ENCODE measurements at places on chromosomes 13 and 19.
A peak's percentile ranks its signal among the peaks of the same experiment; 100 is the strongest.

DNA sequence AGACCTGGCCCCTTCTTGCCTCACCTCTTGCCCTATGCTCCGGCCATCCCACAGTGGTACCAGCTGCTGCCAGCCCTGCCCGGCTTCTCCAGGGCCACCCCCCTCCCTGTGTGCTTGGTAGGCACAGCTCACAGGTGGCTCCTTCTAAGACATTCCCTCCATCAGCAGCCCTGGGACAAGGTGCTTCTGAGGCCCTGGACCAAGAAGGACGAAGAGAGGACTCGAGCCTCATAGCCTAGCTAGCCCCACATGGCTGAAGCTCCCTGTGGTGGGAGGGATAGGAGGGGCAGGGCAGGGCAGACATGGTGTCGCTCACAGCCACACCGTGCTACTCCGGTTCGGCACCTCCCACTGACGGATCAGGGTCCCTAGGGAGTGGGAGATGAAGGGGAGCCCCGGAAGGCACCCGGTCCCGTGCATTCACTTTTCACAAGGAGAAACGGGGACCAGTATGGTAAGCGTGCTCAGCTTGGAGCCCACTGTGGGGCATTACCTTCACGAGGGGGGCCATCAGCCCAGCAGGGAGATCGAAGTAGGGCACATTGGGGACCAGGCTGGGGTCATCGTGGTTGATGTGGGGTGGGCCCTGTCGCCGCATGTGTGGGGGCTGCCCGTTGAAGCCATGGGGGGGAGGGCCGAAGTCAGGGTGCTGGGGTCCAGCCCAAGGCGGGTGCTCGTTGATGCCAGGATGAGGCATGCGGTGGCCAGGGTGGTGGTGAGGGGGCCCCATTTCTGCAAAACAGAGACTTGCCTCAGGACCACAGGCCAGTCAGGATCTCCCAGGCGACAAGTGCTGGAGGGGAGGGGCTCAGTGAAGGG lies 19.5 kb downstream of the CHERP start:
- H3K4me1 ChIP-seq, result peaks cover 2% of the 10 kb centered on the region
- H3K4me3 ChIP-seq, result no peak overlapping the region
- no peaks in the 10 kb centered on the region for H3K27me3 ChIP-seq

DNA sequence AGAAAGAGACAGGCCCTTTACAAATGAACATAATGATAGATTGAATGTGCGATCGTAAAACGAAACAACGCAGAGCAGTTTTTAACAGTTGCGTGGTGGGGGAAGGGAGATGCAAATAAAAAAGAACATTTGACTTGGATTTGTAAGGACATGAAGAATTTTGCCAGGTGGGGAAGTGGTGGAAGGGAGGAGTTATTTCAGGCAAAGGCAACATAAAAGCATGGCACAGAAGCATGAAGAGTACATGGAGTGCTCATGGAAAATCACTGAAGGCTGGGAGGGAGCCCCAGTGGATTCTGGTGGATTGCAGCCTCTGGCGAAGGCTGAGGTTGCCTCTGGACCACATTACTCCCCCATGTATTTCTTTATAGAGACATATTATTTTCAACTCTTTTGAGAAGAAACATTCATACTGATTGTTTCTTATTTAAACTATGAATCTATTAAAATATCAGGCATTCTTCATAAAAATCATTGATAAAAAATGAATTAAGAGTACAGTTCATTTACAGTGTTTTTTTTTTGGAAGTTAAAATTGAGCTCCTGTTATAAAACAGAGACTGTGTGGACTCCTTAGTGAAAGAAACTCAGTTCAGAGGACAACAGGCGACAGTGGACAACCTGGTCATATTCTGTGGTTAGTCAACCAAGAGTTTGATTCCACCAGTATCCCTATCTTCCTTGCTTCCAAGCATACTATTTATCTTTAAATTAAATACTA lies 57.5 kb downstream of the STARD13 start:
- no peaks in the 10 kb centered on the region for H3K27me3 ChIP-seq
- peaks cover 2% of the 10 kb centered on the region for H3K36me3 ChIP-seq
- no peak for DNase-seq
- peaks cover 2% of the 10 kb centered on the region for H3K4me1 ChIP-seq
- H3K27ac ChIP-seq, result no peak overlapping the region

GRCh38 chr13:75324413-75324940 lies 157.5 kb downstream of the TBC1D4 start:
- H3K27me3 ChIP-seq, result no peaks in the 10 kb centered on the region
- DNase-seq, result no peak
- peaks cover 4% of the 10 kb centered on the region for H3K36me3 ChIP-seq
- peak overlapping the region; percentile 94 for H3K4me3 ChIP-seq
- peak overlapping the region; percentile 76 for H3K27ac ChIP-seq
- H3K4me1 ChIP-seq, result peaks cover 70% of the 10 kb centered on the region

DNA sequence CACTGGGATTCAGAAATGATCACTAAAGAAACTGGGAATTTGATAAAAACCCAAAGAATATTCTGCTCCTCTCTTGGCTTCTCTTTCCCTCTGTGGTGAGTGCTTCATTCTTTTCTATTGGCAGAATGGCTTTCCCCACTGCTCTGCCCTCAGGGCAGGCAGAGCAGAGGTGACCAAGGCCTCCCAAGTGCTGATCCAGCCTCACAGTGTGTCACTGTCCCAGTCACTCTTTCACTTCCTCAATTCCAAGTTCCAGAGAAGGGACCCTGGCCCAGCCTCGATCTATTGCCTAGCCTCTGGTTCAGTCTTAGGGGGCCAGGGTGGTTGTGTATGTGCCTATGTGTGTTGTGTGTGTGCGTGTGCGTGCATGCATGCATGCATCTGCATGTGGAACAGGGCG lies 180.6 kb upstream of the TMTC4 start:
- H3K27me3 ChIP-seq, result peaks cover 4% of the 10 kb centered on the region
- no peak overlapping the region for H3K4me3 ChIP-seq
- no peaks in the 10 kb centered on the region for H3K4me1 ChIP-seq
- no peak for DNase-seq
- no peak overlapping the region for H3K27ac ChIP-seq

- no peaks in the 10 kb centered on the region for H3K27me3 ChIP-seq
- DNase-seq, result no peak
- H3K4me3 ChIP-seq, result no peak overlapping the region
- H3K36me3 ChIP-seq, result no peaks in the 10 kb centered on the region
- H3K4me1 ChIP-seq, result no peaks in the 10 kb centered on the region
- H3K27ac ChIP-seq, result no peak overlapping the region
These were observed 228.9 kb upstream of the IRS2 start for GRCh38 chr13:110015253-110015652.

DNA sequence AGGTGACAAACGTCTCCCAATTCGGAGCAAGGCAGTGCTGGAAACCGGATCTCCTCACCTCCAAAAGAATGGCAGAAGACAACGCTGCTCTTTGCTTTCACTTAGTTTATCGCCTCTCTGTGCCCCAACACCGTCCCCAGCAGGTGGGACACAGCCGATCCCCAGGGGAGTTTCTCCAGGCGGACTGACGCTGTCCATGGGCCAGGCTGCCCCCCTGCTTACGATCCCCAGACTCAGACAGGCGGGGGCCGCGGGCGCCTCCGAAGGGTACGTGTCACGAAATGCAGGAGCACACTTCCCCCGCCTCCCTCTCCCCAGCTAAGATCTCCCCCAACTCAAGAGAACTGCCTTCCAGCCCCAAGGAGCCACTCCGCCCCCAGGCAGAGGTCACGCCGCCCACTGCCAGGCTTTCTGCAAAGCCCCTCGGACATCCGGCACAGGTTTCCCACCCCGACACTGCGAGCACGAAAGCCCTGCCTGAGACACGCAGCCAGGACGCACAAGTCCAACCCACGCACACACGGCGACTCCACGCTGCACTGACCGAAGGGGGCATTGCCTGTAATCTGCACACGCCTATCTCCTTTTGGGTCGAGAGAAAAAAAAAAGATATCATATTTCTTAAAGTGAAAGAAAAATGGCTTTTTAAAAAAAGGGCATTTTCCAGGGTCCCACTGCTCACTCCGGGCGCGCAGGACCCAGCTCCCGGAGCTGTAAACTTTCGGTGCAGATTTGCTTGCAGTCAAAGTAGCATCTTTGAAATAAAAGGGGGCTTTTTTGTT lies 2.0 kb downstream of the SPRY2 start:
- H3K4me1 ChIP-seq, result peaks cover 20% of the 10 kb centered on the region
- no peak overlapping the region for H3K4me3 ChIP-seq
- DNase-seq, result no peak
- peaks cover 2% of the 10 kb centered on the region for H3K36me3 ChIP-seq

GRCh38 chr13:98228661-98229341 lies 51.7 kb upstream of the RNF113B start:
- H3K4me3 ChIP-seq, result no peak overlapping the region
- no peaks in the 10 kb centered on the region for H3K4me1 ChIP-seq
- no peaks in the 10 kb centered on the region for H3K27me3 ChIP-seq
- DNase-seq, result no peak

GRCh38 chr13:99391781-99392469 lies 84.7 kb upstream of the GPR183 start:
- H3K4me1 ChIP-seq, result peaks cover 37% of the 10 kb centered on the region
- no peaks in the 10 kb centered on the region for H3K27me3 ChIP-seq
- peaks cover 2% of the 10 kb centered on the region for H3K36me3 ChIP-seq
- no peak for DNase-seq
- no peak overlapping the region for H3K4me3 ChIP-seq
- peak overlapping the region; percentile 61 for H3K27ac ChIP-seq

GRCh38 chr13:98476106-98476505 lies 100.8 kb downstream of the STK24 start:
- DNase-seq, result no peak
- peaks cover 60% of the 10 kb centered on the region for H3K4me1 ChIP-seq
- H3K27ac ChIP-seq, result peak overlapping the region; percentile 89
- H3K4me3 ChIP-seq, result peak overlapping the region; percentile 65

DNA sequence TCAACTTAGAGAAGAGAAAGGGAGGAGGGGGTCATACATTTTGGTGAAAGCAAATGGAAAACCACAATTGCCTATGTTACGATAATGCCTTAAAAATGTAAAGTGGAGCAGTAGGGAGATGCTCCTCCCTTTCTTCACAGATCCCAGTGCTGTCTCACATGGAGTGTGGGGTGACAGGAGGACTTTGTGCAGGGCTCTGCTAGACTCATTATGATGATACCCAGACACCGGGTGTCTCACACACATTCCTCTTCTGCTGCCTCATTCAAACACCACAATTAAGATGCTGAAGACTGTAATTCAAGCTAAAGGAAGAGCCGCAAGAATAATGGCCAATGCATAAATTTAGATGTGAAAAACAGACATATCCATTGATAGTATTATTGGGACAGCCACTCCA lies 150.6 kb downstream of the LHFPL6 start:
- peaks cover 8% of the 10 kb centered on the region for H3K27me3 ChIP-seq
- H3K4me3 ChIP-seq, result no peak overlapping the region
- no peak for DNase-seq
- H3K4me1 ChIP-seq, result no peaks in the 10 kb centered on the region
- no peaks in the 10 kb centered on the region for H3K36me3 ChIP-seq

- H3K36me3 ChIP-seq, result no peaks in the 10 kb centered on the region
- H3K4me1 ChIP-seq, result peaks cover 16% of the 10 kb centered on the region
- no peak overlapping the region for H3K27ac ChIP-seq
- DNase-seq, result peak; percentile 70
- no peaks in the 10 kb centered on the region for H3K27me3 ChIP-seq
These were observed 1.5 kb upstream of the HCN2 start for GRCh38 chr19:588093-588740.

DNA sequence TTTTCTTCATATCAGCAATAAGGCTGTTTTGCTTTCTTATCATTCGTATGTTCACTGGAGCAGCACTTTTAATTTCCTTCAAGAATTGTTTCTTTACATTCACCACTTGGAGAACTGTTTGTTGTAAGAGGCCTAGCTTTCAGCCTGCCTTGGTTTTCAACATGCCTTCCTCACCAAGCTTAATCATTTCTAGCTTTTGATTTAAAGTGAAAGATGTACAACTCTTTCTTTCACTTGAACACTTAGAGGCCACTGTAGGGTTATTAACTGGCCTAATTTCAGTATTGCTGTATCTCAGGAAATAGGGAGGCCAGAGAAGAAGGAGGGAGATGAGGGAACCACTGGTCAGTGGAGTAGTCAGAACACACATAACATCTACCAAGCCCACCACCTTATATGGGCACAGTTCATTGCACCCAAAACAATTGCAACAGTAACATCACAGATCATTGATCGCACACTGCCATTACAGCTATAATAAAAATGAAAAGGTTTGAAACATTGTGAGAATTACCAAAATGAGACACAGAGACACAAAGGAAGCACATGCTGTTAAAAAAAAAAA lies 181.4 kb upstream of the TUBA3C start:
- no peaks in the 10 kb centered on the region for H3K36me3 ChIP-seq
- H3K27ac ChIP-seq, result no peak overlapping the region
- no peak overlapping the region for H3K4me3 ChIP-seq
- H3K27me3 ChIP-seq, result peaks cover 4% of the 10 kb centered on the region
- DNase-seq, result no peak

GRCh38 chr19:5514001-5514400 lies 53.8 kb downstream of the TINCR start:
- H3K36me3 ChIP-seq, result peaks cover 23% of the 10 kb centered on the region
- H3K27me3 ChIP-seq, result peaks cover 17% of the 10 kb centered on the region
- H3K4me3 ChIP-seq, result no peak overlapping the region
- no peak for DNase-seq
- no peaks in the 10 kb centered on the region for H3K4me1 ChIP-seq
- H3K27ac ChIP-seq, result no peak overlapping the region

- no peaks in the 10 kb centered on the region for H3K4me1 ChIP-seq
- H3K36me3 ChIP-seq, result peaks cover 38% of the 10 kb centered on the region
- no peak for DNase-seq
- H3K27ac ChIP-seq, result no peak overlapping the region
- no peak overlapping the region for H3K4me3 ChIP-seq
- H3K27me3 ChIP-seq, result no peaks in the 10 kb centered on the region
These were observed 32.8 kb downstream of the TMEM161A start for GRCh38 chr19:19105365-19106055.

- no peak for DNase-seq
- no peaks in the 10 kb centered on the region for H3K27me3 ChIP-seq
- H3K4me1 ChIP-seq, result peaks cover 2% of the 10 kb centered on the region
These were observed 50.8 kb upstream of the HTR2A start for GRCh38 chr13:46947425-46948191.

GRCh38 chr19:44822670-44823372 lies 13.9 kb downstream of the BCAM start:
- no peaks in the 10 kb centered on the region for H3K4me1 ChIP-seq
- no peak overlapping the region for H3K27ac ChIP-seq
- H3K27me3 ChIP-seq, result no peaks in the 10 kb centered on the region
- no peak for DNase-seq

DNA sequence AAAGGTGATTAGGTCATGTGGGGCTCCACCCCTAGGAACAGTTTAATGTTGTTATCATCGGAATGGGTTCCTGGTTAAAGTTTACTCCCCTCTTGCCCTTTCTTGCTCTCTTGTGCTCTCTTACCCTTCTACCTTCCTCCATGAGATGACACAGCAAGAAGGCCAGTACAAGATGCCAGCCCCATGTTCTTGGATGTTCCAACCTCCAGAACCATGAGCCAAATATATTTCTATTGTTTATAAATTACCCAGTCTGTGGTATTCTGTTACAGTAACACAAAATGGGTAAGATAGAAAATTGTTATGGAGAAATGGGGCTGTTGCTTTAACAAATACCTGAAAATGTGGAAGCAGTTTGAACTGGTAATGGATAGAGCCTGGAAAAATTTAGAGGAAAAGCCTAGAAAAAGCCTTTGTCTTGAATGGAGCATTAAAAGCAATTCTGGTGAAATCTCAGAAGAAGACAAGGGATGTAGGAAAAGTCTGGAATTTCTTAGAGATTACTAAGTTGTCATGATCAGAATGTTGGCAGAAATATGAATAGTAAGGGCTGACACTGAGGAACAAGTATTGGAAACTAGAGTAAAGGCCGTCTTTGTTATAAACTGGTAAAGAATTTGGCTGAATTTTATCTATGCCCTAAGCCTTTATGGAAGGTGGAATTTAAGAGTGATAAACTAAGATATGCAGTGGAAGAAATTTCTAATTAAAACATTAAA lies 53.5 kb upstream of the TSC22D1 start:
- DNase-seq, result no peak
- H3K4me3 ChIP-seq, result no peak overlapping the region
- no peak overlapping the region for H3K27ac ChIP-seq

Data from naive thymus-derived CD8-positive, alpha-beta T cell (primary cell).